Stimulated activated CD4-positive, alpha-beta T cell treated with anti-CD3 and anti-CD28 coated beads, Interleukin-4, amount 100 ng/mL, for 48 hours (primary cell): ENCODE measurements at places on chromosomes 16 and 17.

DNA sequence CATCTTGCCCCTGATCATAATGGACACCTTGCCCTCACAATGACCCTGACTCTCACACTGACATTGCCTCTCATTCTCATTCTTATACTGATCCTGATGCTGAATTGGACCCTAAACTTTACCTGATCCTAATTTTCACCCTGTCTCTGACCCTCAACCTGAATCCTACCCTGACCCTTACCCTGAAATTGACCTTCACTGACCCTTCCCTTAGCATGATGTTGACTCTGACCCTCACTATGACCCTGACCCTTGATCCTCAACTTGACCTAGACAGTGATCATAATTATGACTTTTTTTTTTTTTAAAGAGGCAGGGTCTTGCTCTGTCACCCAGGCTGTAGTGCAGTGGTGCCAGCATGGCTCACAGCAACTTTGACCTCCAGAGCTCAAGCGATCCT, 3.4 kb downstream of the AHSP start:
- no peak for DNase-seq

DNA sequence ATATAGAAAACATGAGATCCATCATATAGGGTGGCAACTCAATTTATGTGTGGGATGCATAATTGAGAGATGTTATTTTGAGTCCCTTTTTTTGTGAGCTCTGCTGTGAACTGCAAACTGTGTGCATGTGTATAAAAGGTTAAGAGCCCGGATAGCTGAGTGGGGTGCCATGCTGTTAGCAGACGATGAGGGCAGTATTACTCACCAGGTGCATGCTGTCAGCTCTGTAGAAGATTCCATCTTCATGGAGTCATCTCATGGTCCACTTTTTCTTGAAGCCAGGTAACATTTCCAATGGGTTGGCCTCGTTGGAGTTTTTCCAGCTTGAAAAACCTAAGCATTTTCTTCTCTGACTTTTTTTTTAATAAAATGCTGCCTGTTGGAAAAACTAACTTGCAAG, 43.0 kb upstream of the RHBDL3 start:
- DNase-seq, result no peak

- no peak for DNase-seq
These were observed 10.4 kb upstream of the WFDC1 start for GRCh38 chr16:84284154-84284722.

DNA sequence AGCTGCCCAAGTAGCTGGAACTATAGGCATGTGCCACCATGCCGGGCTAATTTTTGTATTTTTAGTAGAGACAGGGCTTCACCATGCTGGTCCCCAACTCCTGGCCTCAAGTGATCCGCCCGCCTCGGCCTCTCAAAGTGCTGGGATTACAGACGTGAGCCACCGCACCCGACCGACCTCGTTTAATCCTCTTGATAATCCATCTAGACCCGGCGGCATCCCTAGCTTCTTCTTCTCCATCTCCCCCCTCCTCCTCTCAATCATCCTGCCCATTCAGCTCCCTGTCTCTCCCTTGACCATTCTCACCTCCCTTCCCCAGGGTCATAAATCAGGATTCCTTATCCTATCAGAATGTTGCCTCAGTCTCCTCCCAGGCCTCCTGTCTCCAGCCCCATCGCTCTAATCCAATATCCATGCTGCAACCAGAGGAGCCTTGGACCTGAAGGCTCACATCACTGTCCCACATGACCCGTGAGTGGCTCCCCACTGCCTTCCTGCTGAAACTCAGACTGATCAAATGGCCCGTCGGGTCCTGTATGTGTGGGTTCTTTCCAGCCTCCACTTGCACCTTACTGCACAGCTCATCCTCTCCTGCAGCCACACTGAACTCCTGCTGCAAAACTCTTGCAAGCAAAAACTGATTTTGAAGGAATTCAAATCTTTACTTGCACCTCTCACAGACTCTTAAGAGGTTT, 74.1 kb upstream of the CDH5 start:
- DNase-seq, result no peak

GRCh38 chr16:2533912-2534311, 2.7 kb upstream of the CEMP1 start:
- no peak for DNase-seq

- DNase-seq, result no peak
These were observed 90.7 kb downstream of the OR1D5 start for GRCh38 chr17:2972749-2973148.

GRCh38 chr17:78817123-78817522, 23.5 kb downstream of the USP36 start:
- DNase-seq, result peak; percentile 60

- no peak for DNase-seq
These were observed 1.7 kb downstream of the NATD1 start for GRCh38 chr17:21251337-21252010.

GRCh38 chr17:76845541-76846017, 22.6 kb upstream of the MGAT5B start:
- DNase-seq, result no peak

DNA sequence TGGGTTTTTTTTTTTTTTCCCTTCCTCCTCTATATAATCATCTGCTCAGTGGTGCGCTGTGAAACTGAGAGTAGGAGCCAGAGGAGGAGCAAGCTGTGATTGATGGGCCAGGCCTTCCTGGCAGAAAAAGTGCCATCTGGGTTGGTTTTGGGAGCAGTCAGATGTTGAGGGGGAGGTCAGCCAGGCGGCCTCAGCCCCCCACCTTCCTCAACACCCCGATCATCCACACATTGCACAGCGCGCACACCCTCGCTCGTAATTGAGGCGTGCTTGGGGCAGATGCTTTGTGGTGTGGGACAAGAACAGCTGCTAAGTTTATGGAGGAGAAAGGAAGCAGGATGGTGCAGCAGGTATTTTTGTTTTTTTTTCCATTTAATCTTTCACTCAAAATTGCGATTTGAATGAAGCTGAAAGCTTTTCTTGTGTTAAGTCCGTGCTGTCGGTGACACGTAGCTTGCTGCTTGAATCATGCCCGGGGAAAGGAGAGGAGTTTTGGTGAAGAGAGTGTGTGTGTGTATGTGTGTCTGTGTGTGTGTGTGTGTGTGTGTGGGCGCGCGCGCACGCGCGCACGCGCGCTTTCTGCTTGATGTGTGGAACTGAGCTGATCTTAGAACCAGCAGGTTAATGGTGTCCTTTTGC, 177.4 kb downstream of the RBFOX1 start:
- no peak for DNase-seq

DNA sequence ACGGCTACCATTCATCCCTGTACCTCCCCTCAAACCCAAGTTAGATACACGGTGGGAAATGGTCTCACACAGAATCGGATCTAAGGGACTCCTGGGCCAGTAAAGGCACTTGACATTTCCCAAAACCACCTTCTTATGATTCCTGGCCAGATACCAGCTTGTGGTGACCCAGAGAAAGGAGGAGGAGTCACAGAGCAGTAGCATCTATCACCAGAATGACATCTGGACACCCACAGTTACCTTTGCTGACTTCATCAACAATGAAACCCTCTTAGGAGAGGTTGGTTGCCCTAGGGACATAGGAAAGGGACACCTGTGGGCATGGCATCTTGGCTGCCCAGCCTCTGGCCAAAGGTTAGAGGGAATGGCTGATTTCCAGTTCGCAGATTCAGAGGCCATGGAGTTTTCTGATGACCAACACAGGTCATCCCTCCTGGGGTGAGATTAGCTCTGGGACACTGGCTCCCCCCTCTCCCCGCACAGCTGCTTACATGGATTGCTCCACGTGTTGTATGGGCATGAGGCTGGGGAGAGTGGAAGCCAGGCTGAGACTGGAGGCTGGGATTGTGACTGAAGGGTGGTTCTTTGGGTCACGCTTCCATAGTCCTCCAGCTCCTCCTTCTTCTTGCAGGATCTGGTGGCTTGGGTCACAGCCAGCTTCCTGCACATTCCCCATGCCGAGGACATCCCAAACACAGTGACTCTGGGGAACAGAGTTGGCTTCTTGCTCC, 1.4 kb upstream of the AOC3 start:
- no peak for DNase-seq

- peak; percentile 57 for DNase-seq
These were observed 1.4 kb downstream of the CENPX start for GRCh38 chr17:82021107-82021899.

DNA sequence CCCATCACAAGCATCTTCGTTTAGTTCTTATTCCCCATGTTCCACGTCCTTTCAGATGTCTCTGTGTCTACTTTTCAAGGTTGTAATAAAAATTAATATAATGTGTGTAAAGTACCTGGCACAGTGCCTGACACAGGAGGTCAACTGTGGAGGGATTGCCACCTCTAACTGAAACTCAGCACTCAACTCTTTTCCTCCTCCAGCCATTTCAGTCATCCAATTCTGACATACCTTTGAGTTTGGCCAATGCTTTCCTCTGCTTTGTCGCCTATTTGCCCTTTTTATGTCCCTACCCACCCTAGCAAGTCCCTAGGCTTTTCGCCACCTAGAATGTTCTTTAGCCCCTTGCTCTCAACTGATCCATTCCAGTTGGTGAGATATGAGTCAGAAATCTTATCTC, 1.6 kb downstream of the UBE2Z start:
- DNase-seq, result no peak

DNA sequence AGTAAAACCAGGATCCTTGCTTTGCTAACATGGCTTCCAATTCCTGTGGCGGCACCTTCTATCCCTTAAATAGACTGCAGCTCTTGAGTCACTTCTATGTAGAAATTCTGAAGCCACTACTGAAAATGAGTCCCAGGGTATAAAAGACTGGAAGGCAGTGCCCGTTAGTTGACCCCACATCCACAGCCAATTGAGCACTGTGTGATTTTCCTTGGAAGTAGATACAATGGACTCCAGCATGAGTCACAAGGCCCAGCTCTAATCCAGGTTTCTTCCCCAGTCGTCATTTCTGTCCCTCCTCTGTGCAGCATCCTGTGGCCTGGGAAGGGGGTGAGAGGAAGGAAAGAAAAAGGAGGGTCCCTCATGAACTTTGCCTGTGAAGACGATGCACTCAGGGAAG, 69.5 kb downstream of the HLF start:
- no peak for DNase-seq

GRCh38 chr16:23288726-23289512, 13.2 kb upstream of the SCNN1B start:
- no peak for DNase-seq

- no peak for DNase-seq
These were observed 1.3 kb downstream of the CNGB1 start for GRCh38 chr16:57969451-57970123.
